SK-N-MC (cell line): ENCODE measurements at places on chromosomes 2 and 18.

GRCh38 chr18:58965291-58966004 is 100.8 kb downstream of the ZNF532 start:
- no peak for DNase-seq

- DNase-seq, result no peak
Observed at GRCh38 chr2:113694438-113694837, 62.0 kb downstream of the SLC35F5 start.

GRCh38 chr2:45650851-45651414 is 542 bp upstream of the PRKCE start:
- peak; percentile 14 for DNase-seq

DNA sequence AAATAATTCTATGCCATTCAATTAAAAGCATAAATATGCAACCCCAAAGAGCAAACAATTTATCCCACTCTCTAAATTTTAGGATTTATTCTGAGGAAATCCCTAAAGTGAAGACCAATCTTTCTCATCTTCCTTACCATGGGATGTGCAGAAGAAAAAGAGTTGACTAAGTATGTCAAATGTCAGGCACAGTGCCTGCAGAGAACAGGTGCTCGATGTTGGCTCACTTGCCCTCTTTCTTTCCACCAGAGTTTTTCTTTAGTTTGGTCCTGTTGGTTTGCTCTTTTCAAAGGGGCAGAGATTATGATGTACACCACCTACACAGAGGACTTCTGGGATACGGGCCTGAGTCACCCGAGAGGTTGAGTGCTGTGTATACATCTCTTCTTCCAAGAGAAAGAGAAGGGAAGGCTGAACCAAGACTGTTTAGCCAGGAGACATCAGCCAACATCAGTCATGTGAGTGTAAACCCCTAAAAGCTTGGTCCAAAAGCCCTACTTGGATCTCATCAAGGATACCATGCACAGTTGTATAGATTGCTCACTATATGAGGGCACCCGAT is 51.7 kb downstream of the SUMO1 start:
- no peak for DNase-seq

DNA sequence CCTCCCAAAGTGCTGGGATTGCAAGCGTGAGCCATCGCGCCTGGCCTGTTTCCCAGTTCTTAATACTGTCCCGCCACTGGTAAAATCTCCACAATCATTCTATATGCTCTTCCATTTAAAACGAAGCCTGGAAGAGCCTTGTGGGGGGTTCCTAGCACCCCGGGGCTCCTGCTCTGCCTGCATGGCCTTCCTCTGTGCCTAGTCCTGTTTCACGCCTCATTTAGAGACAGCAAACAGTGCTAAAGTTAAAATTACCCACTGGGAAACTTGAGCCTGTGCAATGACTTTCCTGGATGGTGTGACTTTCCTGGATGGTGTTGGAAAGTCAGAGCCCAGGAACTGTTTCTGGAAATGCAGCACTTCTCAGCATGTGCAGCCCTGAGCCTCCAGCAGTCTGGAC is 55.0 kb downstream of the INPP5D start:
- DNase-seq, result no peak

- no peak for DNase-seq
Observed at GRCh38 chr18:26322890-26323653, 96.8 kb downstream of the TAF4B start.

- no peak for DNase-seq
Observed at GRCh38 chr18:75477900-75478299, 50.4 kb upstream of the SMIM21 start.

- DNase-seq, result no peak
Observed at GRCh38 chr2:96888072-96889011, 18.5 kb upstream of the SEMA4C start.

DNA sequence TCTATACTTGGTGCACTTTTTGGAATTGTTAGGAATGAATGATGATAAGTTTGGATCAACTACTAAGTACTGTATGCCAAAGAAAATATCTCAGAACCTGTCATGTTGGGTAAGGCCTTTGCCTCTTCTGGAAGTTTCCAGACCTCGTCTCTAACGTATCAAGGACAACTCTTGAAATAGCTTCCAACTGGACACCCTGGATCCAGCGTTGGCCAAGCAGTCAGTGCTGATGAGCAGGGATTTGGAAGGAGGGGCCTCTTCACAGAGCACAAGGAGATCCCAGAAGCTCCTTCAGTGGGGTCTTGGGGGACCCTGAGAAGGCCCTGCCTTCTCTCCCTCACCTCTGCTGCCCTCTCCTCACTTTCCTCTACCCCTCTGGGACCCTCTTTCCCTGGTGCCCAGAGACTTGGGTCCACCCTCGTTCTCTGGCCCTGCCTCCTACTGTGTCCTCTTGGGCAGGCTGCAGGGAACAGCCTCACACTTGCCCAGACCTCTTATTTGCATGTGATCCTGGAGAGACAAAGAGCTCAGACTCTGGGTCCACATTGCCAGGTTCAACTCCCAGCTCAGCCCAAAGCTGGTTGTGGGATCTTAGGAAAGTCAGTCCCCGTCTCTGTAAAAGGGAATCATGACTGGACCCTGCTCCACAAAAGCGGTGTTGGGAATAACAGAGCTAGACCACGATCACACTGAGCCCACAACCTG is 145.8 kb downstream of the COL6A3 start:
- DNase-seq, result no peak

GRCh38 chr2:10278029-10278762 is 24.5 kb upstream of the HPCAL1 start:
- no peak for DNase-seq

DNA sequence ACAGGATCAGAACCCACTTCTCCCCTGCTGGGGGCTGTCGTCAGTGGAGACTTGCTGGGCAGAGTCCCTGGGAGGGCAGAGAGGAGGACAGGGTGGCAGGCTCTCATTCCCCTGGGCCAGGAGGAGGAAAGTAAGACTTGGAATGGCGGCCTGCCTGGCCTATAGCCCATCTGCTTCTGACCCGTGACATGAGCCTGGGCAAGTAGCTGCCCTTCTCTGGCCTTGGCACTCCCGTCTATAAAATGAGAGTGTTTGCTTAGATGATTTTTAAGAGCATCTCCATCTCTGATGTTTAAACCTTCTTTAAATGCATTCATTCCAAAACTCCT is 173.0 kb downstream of the DDX1 start:
- no peak for DNase-seq

GRCh38 chr18:8389391-8390340 is 219.6 kb upstream of the RAB12 start:
- peak; percentile 26 for DNase-seq

DNA sequence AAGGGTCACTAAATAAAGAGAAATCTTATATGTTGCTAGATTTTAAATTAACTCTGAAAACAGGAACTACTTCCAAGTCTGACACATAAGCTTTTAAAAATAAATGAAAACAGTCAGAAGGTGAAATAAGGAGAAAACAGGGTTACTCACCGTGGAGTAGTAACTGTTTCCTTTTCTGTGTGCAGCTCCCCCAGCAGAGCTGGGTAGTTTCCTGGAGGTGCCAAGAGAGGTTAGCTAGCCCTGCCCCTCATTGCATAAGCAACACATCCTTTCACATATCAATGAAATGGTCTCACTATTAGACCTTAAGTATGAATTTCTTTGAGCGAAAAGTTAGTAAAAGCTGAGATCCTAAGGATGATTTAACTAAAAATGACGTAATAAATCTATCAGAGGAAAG is 54.0 kb upstream of the GPR75 start:
- no peak for DNase-seq

GRCh38 chr2:114201781-114202180 is 240.7 kb upstream of the DPP10 start:
- no peak for DNase-seq

DNA sequence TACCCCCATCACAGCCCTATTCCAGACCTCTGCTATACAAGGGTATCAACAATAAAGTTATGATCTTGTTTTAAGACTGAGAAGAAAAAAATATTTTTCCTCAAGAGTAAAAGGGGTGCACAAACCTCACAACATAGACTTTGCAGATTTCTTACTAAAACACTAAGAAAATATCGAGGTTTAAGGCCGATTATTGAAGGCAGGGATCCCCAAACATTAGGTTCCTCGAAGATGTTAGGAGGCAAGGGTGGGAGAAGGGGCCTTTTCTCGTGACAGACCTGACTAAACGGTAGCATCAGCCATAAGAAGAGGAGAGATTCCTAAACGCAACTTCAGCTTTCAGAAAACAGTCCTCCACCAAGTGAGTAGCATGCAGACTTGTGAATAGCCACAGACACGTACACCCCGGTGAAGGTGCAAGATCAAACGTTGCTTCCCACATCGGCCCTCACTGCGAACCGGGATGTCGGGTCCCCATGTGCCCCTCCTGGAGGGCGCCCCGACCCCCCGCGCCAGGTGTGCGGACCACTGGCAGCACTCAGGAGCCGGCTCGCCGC is 678 bp downstream of the PIAS2 start:
- no peak for DNase-seq

DNA sequence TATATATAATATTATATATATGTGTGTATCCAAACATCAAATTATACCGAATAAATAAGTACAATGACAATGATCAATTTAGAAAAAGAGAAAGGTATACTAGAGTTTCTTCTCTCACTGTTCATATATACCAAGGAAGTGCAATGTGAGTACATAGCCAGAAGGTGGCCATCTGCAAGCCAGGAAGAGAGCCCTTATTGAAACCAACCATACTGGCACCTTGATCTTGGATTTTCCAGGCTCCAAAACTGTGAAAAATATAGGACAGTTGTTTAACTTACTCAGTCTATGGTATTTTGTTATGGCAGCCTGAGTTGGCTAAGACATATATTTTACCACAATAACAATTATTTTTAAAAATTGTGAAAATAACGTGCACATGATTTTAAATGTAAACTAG is 1490.2 kb upstream of the SLC39A10 start:
- no peak for DNase-seq

DNA sequence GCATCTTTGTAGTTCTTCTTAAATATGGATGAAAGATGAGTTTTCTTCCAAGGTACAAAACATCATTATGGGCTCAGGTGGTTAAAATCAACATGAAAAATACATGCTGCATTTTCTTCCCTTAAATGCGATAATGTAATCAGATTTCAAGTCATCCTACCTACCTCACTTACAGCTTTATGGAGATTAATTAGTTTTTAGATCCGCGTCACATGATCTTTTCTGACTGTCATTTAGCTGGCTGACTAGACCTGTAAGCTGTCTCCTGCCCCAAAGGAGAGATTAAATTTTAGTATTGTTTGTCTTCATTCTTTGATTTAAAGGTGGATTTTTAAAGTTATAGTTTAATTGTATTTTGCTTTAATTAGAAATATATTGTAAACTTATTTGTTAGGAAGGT is 678.0 kb upstream of the ZEB2 start:
- DNase-seq, result no peak

- DNase-seq, result no peak
Observed at GRCh38 chr2:223051693-223052289, at the start of gene KCNE4. TSS of gene KCNE4 (plus strand) at chr2:223052190. CDS start at chr2:223052831, 641 bp downstream.

DNA sequence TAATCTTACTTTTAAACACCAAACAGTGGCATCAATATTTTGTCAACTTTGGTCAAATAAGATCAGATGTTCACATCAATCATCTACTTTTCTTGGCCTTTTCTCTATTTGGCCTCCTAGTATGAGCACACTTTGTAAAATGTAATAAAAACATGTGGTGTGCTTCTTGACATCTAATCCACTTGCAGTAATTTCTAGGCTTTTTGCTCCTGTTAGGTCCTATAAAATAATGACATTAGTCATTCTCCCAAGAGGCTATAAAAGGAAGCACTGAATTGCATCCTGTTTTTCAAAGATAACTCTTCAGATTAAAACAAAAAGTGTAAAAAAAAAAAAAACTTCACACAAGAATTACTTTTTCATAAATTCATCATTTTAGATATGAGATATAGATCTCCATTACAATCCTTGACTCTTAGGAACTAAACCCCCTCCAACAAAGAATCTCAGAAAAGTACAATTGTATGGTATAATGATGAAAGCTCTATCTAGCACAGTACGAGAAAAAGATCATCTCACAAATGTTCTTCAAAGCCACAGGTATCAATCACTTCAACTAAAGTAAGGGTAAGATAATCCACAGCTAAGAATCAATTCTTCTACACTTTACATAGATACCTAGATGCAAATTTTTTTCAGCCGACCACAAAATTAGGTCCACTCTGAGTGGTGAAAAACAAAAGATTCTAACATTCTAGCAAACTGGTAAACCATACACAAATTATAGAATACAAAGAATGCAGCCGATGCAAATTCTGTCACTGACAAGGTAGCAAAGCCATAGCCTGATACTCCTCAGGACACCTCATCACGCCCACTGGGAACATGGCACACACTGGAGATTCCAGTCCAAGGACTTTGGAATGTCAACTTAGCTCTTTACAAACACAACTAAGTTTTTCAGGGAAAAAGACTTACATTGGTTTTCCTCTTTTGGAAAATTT is 2.7 kb downstream of the BCL2 start:
- no peak for DNase-seq

DNA sequence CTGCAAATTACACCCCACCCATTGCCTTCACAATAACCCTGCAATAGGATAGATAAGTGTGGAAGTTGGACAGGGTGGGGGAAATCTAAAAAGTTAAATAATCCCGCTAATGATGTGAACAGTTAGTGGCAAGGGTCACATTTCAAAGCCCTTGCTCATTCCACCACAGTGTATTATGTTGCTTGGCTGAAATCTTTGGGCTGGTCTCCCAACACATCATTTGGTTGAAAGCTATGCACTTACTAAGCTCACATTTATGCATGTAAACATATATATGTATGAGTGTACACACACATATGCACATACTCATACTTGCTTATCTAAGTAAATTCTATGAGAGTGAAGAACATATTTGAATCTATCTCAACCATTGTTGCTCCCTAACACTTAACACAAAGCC is 197.8 kb downstream of the RDH14 start:
- DNase-seq, result no peak

DNA sequence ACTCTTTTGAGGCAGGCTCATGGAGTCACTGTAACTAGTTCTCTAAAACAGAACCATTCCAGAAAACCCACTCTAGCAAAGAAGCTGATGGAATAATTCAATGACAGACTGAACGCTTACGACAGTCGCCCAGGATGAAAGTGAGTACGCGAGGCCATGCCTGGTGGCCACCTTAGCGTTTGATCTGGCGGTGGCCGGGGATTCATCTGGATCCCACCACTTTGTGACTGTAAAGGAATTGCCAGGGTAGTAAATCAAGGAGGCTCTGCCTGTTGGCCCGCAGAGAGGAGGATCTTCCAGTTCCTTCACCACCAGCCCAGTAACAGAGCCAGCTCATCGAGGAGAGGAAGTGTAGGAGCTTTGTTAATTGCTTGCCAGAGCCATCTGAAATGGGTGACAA is 34.6 kb downstream of the GREB1 start:
- no peak for DNase-seq
